NCI-H1694 (cell line): ENCODE measurements at places on chromosomes 11 and 22.

DNA sequence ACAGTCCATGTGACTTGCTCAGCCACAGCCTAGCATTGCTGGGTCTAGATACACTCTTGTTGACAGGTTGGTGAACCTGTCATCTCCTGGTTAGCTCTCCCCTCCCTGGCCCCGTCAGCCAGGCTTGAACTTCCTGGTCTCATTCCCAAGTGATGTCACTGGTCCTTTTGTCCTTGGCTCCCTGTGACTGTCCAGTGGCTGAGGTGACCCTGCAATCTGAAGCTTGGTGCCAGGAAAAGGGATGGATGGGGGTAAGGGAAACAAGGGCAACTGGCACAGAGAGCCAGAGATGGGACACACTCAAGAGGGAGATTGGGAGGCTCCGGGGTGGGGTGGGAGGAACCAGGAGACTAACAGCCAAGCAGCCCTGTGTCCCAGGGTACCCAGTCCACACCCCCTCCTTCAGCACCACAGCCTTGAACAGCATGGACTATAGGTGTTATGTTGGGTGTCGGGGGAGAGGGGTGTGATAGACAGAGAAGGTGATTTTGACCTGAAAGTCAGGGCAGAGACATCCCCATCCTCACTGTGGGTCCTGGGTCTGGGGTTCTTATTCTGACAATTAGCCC lies 63.8 kb upstream of the THY1 start:
- no peak for DNase-seq

DNA sequence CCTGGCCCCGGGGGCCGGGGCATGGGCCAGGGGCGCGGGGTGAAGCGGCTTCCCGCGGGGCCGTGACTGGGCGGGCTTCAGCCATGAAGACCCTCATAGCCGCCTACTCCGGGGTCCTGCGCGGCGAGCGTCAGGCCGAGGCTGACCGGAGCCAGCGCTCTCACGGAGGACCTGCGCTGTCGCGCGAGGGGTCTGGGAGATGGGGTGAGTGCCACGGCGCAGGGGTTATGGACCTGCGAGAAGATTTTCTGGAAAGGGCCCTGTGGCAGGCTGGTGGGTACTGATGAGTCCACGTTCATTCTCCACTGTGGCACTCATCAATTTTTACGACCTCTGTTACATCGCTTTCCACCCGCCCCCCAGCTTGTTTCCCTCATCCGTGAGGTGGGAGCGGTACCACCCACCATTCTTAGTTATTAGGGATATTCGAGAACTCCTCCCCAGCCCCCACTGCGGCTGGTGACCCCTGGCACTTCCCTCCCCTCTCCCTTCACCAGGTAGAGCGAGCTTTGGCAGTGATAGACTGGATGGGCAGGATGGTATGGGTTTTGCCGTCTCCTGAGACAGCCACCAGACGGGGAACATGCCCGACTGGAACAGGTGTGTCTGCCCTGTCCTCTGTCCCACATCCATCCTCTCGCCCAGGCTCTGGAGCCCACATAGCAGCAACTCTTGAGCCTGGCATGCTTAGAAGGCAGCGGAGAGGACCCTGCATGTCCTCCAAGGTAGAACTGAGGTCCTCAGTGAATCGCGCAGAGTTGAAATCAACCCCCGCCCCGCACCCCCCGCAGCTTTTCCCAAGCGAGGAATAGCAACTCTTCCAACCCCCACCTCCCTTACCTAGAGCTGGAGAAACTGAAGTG lies 562 bp downstream of the DGAT2 start:
- DNase-seq, result no peak

DNA sequence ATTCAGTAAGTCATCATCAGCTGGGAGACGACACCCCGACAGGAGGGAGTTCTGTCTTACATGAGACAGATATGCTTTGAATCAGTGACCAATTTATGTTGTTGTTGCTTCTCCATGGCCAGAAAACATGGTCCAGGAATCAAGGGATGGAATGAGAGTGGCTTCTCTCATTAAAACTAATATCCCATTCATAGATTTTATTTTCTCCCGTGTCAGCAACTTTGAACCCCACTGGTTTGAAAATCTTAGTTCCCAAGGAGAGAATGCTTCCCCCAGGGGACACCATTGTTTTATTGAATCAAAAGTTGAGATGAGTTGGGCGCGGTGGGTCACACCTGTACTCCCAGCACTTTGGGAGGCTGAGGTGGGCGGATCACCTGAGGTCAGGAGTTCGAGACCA lies 42.8 kb downstream of the RPS6KA4 start:
- DNase-seq, result no peak

DNA sequence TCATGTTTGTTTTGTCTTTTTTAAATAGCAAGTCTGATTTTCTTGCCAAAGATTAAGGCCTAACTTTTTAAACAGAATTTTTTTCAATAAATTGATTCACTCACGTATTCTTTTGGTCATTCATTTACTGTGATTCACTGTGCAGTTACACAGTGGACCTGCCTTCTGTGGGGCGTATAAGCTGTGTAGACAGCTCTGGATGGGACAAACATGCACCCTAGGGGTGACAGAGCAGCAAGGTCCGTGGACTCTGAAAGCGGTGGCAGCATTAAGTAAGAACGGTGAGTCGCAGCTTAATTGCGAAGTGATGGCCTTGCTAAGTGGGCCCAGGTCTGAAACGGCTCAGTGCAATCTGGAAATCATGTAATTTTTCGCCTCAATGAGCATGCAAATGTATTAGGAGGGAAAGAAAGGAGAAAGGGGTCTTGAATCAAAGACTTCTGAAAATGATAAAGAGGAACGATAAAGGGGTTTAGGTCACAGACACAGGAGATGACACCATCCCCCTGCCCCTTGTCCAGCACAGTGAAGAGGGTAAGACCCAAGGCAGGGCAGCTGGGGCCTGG lies 113.1 kb downstream of the SPATA19 start:
- DNase-seq, result no peak

DNA sequence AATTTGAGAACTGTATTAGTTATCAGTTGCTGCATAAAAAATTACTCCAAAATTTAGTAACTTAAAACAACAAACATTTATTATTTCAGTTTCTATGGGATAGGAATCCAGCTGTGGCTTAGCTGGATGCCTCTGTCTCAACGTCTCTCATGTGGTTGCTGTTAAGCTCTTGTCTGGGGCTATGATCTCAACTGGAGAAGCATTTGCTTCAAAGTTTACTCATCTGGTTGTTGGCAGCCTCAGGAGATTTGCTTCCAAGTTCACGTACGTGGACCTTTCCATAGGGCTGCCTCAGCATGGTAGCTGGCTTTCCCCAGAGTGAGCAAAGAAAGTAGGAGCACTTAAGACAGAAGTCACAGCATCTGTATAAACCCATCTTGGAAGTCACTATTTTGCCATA lies 144.9 kb upstream of the SESN3 start:
- DNase-seq, result no peak

DNA sequence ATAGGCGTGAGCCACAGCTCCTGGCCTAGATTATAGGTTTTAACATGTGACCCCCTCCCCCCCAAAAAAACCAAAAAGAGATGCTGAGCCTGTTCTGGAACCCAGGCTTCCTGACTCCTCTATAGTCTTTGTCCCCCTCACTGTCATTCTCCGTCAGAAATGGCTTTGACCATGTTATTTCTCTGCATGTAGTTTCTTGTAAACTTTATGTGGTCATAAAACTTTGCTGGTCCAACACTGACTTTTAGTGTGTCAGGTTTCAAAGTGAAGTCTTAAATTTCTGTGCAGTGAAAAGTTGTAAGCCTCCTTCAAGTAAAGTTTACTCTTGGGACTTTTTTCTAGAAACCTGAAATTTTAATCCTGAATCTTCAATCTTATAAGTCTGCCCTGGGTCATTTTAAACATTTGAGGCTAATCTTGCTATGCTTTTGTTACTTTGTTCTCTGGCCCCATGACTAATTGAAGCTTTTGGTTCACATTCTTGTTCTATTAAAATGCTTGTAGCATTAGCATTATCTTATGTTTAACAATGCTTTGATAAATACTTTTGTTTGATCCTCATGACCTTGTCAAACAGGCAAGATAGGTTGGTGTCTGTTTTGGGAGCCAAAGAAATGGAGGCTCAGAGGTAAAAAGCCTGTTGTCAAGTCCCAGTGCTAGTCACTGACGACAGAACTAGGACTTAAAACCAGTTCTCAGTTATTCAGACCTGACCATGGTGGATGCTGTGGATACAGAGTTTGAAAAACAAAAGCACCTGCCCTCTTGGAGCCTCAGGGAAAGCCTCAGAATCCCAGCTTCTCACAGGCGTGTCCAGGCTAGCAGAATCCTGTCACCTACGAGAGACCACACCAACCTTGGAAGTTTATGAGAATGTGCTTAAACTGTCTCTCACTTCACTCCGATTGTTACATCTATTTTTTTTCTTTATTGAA lies 87.7 kb upstream of the HORMAD2 start:
- DNase-seq, result no peak

GRCh38 chr11:110737593-110737992 lies 25.4 kb upstream of the ARHGAP20 start:
- no peak for DNase-seq

- DNase-seq, result no peak
Measured at GRCh38 chr11:2929950-2930703, 907 bp upstream of the PHLDA2 start.

DNA sequence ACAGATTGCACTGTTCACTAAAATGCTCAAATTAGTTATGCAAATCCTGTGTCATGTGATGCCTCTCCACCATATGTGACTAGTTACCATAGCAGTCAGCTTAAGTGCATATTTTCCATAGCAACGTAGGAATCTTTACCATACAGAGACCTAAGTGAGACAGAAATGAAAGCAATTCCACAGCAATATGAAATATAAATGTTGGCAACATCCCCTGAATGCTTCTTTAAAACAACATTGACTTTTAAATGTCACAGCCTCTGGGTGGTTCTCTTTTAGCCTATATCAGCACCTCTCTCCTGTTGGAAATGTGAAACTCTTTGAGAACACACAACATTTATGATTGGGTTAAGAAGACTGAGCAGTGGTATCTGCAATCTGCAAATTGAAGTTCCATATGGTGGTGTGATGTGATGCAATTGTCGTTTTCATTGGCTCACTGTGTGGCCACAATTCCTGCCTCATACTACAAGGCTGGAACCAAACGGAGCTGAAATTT lies 814.6 kb downstream of the DLG2 start:
- DNase-seq, result no peak

DNA sequence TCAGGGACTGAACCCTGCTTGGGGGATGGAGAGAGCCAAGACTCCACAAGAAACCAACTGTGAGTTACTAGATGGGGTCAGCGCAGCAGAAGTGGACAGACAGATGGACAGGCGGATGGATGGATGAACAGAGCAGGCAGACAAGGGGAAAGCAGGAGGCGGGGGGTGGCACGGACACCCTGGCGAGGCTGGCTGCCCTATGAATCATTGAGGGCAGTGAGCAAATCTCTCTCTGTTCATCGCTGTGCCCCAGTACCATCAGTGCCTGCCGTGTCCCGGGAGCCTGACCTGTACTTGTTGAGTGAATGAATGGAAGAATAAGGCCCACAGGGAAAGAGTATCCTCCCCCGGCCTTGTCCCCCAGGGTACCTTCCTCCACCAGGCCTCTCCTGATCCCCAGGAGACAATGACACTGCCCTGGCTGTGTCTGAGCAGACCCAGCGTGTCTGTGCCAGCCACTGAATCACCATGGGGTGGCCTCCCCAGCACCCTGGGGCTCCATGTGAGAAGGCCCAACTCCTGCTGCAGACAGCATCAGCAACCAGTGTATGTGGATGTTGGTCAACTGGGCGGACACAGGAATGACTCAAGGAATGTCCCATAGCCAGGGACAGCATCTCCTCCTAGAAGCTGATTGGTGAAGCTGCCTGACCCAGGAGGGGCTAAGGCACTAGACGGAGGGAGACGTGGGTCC lies 5.1 kb upstream of the KLHL35 start:
- no peak for DNase-seq

- DNase-seq, result no peak
Measured at GRCh38 chr11:8870411-8871170, 40.4 kb upstream of the AKIP1 start.

GRCh38 chr11:70397336-70397982 lies 870 bp upstream of the CTTN start:
- no peak for DNase-seq

DNA sequence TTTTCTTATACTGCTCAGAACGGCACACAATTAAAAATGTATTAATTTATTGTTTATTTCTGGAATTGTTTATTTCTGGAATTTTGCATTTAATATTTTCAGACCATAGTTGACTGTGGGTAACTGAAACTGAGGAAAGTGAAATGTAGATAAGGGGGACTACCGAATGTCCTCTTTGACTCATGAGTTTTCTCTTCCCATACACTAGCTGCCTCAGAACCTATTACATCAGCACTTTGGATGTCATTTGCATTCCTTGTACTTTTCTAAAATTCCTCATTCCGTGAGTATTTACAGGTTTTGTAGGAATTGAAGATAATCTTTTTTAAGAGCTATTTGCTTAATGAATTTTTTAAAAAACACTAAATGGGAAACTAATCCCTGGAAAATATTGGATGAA lies 29.8 kb downstream of the ZC3H12C start:
- no peak for DNase-seq

DNA sequence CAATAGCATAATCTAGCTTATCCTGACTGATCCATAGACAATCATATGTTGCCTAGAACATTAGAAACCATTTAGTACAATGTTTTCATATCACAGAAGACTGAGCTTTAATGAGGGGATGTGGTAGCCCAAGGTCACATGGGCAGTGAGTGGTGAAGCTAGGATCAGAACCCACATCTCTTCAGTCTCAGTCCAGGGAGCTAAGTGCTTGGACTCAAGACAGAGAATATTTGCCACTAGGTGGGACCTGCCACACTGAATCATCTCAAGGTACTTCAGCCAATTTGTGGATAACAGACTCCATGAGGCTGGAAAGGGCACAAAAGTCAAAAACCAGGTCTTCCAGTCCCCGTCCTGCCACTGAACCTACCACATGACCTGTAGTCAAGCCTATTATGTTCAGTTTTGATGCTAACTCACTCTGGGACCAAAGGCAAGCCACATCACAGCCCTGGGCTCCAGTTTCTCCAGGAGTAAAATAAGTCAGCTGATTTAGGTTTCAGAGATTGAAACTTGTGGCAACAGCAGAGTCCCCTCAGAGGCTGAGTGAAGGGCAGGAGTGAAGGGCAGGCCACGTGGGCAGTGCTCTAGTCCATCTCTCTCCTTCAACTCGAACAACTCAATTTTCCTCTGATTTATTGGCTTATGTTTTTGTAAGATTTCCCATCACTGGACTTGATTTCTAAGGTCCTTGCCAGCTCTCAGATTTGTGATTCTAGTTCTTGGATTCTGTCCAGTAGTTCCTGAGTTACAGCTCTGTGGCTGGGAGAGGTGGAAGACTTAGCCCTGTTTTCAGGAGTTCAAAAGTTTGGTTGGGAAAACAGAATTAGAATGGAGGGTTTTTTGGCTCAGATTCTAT lies 84.6 kb upstream of the PHOX2A start:
- DNase-seq, result no peak

GRCh38 chr11:78977009-78977408 lies 402.3 kb upstream of the NARS2 start:
- DNase-seq, result no peak

GRCh38 chr11:82698576-82699352 lies 34.9 kb downstream of the FAM181B start:
- no peak for DNase-seq

GRCh38 chr11:2794046-2794967 lies 91.3 kb downstream of the CDKN1C start:
- no peak for DNase-seq
